ENCODE measurements at places on chromosomes 11 and 22.

GRCh38 chr11:68379206-68379605 lies 66.8 kb downstream of the LRP5 start:
- peak; percentile 63 for DNase-seq

DNA sequence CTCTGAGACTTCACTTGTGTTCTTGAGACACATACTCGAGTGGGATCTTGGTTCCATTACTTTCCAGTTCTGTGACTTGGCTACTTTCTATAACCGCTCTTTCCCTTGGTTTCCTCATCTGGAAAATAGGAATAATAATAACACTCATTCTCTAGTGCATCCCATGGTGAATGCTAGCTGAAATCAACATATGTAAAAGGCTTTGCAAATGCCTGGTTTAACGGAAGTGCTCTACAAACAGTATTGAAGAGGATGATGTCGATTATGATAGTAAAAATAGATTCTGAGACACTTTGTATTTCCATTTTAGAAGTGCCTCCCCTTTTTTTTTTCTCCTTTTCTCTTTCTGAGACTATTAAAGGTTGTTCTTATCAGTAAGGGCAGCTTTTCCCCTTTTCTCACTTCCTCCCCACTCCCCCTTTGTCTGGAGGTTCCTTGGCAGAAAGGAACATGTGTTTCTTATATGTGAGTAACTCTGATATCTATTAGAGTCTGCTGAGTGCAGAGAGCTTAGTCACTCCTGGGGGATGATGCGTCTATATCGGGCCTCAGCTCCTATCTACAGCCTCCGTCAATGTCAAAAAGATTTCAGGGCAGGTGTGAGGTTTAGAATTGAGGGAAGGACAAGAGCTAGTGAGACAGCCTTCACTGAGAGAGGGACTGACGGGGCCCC lies 489.3 kb downstream of the NTM start:
- no peak for DNase-seq

DNA sequence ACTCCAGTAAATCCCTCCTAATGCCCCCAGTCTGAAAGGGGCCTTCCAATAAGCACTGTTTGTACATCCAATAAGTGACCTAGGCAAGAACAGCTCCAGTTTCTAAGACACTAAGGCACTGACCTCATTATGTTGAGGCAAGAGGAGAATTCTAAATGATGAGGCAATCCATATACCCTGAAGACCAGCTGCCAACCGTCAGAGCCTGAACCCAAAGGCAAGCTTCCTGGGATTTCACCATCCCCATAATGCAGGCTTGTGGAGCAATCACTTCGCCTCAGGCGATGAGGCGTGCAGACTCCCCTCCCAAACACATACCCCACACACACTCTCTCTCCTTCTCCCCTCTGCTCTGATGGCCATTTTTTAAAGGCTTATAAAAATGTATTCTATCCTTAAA lies 49.5 kb downstream of the LGR4 start:
- DNase-seq: no peak

- no peak for DNase-seq
These were observed 403.1 kb upstream of the CCDC90B start for GRCh38 chr11:83689144-83689780.

DNA sequence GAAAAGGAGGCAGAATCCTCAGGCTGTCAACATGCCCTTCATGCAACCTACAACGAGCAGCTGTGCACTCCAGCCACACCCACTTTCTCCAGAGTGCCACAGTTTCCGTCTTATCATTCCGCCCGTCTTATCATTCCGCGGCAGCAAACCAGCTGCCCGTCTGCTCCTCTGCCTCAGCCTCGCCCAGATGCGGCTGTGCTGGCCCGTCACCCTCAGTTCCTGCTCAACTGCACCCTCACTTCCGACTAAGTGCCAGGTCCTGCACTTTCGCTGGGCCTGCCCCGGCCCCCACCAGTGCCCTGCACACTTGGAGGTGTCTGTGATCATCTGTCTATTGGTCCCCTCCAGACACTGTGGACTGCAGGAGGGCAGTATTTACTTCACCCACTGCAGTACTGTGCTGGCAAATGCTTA lies 43.7 kb downstream of the MICAL3 start:
- no peak for DNase-seq

DNA sequence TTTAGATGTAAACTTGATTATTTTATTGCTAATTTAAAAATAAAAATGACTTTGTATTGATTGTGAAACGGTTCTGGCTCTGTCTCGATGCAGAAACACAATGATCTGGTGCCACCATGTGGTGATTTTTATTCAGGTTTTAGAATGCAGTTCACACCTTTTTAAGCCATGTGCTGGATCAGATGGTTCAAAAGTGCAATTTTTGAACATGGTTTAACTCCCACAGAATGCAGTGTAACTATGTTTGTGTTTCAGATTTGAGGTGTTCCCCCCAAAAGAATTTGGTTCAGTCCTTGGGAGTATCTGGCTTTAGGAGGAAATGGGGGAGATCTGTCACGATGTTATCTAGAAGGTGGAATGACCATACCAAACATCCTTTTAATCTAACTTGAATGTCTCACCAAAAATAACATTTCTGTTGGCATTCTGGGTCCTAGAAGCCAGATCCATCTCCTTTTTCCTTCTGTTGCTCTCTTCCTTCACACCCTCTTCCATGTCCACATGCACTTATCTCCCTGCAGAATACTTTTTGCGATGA lies 7.9 kb downstream of the MRPL16 start:
- DNase-seq: peak; percentile 12

DNA sequence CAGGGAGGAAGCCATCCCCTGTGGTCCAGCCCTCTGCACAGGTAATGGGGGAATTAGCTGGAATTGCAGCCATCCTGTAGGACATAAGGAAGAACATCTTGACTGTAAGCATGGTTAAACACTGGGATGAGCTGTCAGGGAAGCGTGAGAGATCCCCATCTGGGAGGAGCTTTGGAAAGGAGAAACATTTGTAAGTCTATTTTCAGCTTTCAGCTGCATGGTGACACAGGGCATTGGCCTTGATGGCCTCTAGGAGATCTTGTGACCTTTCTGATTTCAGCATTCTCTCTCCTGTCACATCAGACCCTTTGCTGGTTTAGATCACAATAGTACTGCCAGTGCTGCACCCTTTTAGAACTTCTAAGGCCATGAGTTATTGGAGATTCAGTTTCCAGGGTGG lies 47.1 kb downstream of the BCR start:
- no peak for DNase-seq

All from NCI-H2029 (cell line).